ENCODE measurements at places on chromosomes 16 and 17. TPM values are rescaled to one million over a fixed set of nuclear protein-coding genes. Genes with fewer than 3 reads are reported as not detected.

HYDIN gene
- 9.4 TPM for total RNA-seq

TMC7 gene
- 0.64 TPM for total RNA-seq

GRCh38 chr17:77915594-77916021, 42.9 kb upstream of the TNRC6C start:
- peaks cover 10% of the 10 kb centered on the region for H3K27me3 ChIP-seq
- H3K4me3 ChIP-seq: no peak overlapping the region
- DNase-seq: no peak
- H3K27ac ChIP-seq: no peak overlapping the region

DNA sequence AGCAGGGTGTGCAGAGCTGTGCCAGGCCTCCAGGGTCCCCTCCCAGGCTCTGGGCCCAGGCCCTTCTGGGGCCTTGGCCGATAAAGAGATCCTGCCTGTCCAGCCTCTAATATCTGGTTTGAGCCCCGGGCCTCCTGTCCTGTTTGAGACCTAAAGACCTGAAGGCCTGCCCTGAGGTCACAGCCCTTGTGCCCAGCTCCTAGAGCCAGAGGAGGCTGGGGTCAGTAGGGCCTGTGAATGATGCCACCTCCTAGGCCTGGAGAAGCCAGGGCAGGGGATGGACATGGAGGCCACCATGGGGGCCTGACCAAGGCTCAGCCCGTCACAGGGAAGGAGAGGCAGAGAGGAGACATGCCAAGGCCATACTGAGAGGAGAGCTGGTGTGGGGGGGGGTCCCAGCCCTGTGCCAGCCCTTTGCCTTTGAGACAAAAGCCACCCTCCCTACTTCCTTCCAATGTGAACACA, 7.4 kb downstream of the KCNH6 start:
- DNase-seq: no peak
- no peaks in the 10 kb centered on the region for H3K36me3 ChIP-seq
- no peaks in the 10 kb centered on the region for H3K4me1 ChIP-seq
- no peaks in the 10 kb centered on the region for H3K27me3 ChIP-seq

DNA sequence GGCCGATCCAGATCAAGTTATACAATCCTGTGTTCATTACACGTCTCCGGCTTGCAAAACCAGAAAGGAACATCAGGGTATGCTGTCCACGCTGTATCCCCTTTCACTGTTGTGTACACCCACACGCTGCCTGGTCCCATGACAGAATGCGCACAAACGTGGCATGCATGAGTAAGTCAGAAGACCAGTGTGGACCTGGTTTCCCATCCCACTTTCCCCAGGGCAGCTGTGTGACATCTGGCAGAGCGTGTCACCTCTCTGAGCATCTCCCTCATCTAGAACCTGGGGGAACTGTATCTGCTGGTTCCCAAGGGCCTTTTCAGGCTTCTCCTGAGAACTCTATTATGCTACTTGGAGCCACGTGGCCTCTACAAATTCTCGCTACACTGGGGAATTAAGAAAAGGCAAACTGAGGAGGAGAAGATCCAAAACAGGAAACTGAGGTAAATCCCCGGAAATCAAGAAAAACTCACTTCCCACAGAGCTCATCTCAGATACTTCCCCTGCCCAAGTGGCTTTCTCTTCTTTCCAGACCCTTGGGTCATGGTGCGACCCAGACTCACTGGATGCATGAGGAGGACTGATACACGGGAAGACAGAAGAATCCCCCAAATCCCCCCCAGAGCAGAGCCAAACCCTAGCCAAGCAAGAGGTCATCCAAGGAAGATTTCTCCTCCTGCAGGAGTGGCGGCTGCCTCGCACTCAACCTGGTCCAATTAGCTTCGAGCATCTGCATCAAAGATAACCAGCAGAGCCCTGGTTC, 139.3 kb downstream of the GAS7 start:
- H3K27me3 ChIP-seq: no peaks in the 10 kb centered on the region
- H3K27ac ChIP-seq: peak overlapping the region; percentile 94
- H3K4me1 ChIP-seq: peaks cover 3% of the 10 kb centered on the region
- no peaks in the 10 kb centered on the region for H3K36me3 ChIP-seq
- DNase-seq: no peak

C16orf89 gene
- total RNA-seq: 10.2 TPM

DNA sequence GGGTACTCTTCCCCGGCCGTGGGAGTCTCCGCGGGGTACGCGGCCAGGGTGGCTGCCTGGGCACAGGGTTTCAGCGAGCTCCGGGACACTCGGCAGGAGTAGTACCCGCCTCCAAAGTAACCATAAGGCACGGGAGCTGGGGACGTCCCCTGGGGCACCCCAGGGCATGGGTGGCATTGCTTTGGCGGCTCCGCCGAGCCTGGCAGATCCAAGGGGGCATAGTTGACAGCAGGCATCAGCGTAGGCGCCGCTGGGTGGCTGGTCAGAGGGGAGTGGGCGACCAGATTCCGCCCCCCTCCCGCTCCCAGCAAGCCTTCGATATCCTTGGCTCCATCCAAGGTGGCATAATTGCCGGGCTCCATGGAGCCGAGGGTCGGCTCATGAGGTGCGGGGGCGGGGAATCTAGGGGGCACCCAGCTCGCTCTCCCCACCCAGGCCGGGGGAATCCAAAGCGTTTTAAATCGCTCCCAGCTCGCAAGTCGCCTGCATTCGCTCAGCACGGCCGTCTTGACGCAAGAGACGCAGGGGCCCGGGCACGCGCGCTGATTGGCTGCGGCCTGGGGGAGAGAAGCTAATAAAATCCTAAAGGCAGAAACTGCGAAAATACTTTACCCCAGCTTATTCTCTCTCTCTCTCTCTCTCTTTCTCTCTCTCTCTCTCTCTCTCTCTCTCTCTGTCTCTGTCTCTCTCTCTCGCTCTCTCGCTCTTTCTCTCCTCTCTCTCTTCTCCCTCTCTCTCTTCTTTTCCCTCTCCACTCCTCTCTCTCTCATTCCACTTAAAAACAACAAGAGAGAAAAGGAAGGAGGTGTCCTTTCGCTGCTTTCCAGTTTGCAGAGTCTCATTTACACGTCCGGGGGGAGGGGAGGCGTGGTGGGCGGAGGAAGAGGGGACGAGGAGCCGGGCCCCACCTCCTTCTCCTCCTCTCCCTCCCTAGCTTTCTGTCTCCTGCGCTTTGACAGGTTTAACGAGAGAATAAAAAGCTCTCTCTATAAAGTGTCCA, at the start of gene HOXB13:
HOXB13 (minus strand) TSS at position 519 of the 1,000 bp plus-strand sequence; CDS start at position 362, 157 bp downstream.
- no peak for DNase-seq
- H3K27me3 ChIP-seq: peaks cover 100% of the 10 kb centered on the region
- H3K36me3 ChIP-seq: no peaks in the 10 kb centered on the region
- H3K4me1 ChIP-seq: no peaks in the 10 kb centered on the region

DNA sequence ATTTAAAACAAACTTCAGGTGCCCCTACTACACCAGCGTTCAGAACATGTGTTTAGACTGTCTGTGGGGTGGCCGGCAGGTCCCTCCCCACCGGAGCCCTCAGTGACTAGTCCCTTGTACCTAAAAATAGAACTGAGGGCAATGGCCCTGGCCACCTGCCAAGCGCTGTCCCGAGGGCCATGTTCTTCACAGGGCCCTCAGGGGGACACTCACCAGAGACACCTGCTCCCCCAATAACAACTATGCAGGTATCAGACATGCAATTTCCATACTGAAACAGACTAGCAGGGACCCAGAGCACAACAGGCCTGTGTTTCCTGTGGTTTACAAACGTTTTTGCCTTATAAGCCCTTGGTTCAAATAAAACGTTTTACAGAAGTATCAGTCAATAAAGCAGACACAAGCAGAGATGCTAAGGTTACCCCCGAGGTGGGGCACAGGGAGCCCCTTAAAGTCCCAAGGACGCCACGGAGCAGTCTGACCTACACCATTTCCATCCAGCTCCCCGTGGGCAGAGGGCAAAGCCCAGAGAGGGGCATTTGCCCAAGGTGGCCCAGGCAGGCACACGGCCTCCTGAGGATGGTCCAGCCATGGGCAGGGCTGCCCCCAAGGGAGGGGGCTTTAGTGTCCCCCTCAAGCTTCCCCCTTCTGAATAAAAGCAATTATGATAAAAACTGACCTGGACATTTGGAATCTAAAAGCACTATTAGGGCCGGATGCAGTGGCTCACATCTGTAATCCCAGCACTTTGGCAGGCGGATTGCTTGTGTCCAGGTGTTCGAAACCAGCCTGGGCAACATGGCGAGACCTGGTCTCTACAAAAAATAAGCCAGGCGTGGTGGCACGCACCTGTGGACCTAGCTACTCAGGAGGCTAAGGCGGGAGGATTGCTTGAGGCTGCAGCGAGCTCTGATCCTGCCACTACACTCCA, 896 bp upstream of the MYLK3 start:
- H3K4me1 ChIP-seq: no peaks in the 10 kb centered on the region
- no peak overlapping the region for H3K4me3 ChIP-seq
- no peak overlapping the region for H3K27ac ChIP-seq
- DNase-seq: no peak
- H3K27me3 ChIP-seq: no peaks in the 10 kb centered on the region

GRCh38 chr17:77462090-77462489, 321.3 kb downstream of the SEC14L1 start:
- peak overlapping the region; percentile 38 for H3K27ac ChIP-seq
- no peak overlapping the region for H3K4me3 ChIP-seq
- no peaks in the 10 kb centered on the region for H3K36me3 ChIP-seq
- H3K4me1 ChIP-seq: peaks cover 4% of the 10 kb centered on the region
- no peaks in the 10 kb centered on the region for H3K27me3 ChIP-seq

DNA sequence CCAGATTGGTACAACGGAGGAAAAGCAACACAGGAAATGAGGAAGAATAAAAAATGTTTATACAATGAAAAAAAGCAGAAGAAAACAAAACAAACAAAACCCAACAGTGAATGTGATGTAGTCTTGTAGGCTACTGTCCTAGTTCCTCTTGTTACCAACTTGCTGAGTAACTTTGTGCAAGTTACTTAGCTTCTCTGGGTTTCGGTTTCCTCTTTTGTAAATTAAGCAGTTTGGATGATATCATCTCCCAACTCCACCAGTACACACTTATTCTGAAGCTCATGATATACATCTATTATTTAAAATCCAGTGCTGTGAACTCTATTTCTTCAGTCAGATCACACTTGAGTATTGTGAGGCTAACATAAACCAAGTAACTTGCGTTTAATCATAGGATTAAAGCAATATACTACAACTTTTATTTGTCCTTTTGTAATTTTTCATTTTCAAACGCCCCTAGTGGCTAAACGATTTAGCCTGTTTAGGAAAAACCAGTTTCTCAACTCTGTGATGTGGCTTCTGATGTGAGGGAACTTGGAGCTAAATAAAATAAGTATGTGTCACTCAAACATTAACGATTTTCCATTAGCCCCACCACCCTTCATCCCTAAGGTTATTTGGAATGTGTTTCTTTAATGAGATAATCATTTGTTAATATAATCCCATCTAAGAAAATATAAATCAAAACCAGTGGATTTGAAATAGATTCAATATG, 1.4 kb upstream of the UNK start:
- peaks cover 13% of the 10 kb centered on the region for H3K4me1 ChIP-seq
- no peak for DNase-seq
- no peaks in the 10 kb centered on the region for H3K27me3 ChIP-seq

DNA sequence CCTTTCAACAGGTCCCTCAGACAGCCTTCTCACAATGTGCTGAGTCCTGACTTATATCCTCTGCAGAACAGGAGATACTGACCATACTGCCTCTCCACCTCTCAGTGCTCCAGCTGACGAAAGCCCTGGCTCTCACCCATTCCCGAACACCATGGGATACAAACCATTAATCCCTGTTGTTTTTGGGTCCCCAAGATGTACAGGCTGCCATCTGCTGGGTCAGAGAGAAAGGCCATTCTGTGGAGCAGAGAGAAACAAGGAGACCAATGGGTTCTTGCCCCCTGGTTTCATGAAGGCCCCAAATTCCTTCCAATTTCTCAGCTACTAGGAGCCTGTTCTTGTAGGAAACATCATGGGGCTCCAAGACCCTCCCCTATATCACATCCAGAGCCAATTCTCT, 3.0 kb downstream of the ERN2 start:
- no peaks in the 10 kb centered on the region for H3K4me1 ChIP-seq
- no peaks in the 10 kb centered on the region for H3K36me3 ChIP-seq
- no peak for DNase-seq
- H3K27me3 ChIP-seq: peaks cover 7% of the 10 kb centered on the region
- no peak overlapping the region for H3K27ac ChIP-seq
- no peak overlapping the region for H3K4me3 ChIP-seq

Measured in breast epithelium (tissue), 4 donors.